ENCODE measurements at places on chromosomes 3 and 15.

DNA sequence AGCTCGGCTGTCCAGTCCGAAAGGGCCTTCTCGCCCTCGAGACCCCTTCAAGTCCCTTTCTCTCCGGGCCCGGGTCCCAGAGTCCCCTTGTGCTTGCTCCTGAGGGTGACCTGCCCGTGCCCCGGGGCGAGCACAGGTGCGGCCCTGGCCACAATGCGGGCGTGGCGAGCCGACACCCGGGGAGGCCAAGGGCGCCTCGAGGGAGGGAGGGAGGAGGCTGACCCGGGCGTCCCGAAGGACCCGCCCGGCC is 810 bp upstream of the MEF2A start:
- DNase-seq = no peak

DNA sequence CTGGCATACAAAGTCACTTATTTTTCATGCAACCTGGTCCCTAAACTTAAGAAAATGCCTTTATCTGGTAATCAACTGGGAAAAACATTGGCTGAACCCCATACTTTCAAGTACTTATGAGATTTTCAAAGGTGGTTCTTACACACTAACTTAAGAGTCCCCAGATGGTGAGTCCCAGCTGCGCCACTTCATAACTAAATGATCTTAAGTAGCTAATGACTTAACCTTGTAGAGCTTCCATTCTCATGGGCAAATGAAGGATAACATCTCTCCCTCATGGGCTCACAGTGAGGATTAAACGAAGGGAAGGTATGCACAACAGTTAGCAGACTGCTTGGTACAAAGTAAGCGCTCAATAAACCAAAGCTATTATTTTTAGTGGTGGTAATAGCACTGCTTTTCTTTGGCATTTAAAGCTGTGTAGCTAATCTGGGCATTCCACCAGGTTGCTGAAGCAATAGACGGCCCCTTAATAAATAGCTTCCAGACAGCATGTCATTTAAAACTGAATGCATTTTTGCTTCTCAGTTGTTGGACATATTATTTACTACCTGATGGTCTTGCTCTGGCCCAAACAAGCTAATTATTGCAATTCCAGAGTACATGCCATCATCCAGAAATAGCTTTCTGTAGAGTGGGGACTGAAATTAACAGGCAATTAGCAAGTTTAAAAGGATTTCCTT is 55.4 kb downstream of the LIPC start:
- DNase-seq = no peak

GRCh38 chr15:51198701-51199232 is 104.1 kb upstream of the TNFAIP8L3 start:
- no peak for DNase-seq

DNA sequence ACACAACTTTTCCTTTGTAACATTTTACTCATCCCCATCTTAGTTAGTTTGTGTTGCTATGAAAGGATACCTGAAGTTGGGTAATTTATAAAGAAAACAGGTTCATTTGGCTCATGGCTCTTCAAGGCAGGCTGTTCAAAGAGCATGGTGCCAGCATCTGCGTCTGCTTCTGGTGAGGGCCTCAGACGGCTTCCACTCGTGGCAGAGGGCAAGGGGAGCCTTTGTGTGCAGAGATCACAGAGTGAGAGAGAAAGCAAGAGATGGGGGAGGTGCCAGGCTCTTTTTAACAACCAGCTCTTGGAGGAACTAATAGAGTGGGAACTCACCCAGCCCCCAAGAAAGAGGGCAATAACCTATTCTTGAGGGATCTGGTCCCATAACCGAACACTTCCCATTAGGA is 23.1 kb downstream of the PLA2G4F start:
- no peak for DNase-seq

Data from tibial artery (tissue), 4 donors.